ENCODE measurements at places on chromosomes 5 and 9.
A peak's percentile ranks its signal among the peaks of the same experiment; 100 is the strongest.

DNA sequence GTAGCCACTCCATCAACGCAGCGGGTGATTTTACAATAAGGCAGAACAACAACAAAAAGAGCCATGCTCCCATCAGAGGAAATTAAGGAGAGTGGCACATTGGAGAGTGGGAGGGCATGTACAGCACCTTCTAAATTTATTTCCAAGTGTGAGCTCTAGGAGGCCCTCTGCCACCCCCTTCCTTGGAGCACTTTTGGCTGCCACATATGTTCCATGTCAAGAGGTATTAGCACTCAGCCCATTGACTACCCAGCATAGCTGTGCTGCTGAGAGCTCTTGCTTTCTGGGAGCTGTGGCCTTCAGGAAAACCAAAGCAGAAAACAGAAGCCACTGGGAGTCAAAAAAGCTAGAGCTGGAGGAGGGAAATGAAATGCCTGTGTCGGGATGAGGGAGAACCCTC lies 200.2 kb upstream of the PANK3 start:
- no peak for DNase-seq

DNA sequence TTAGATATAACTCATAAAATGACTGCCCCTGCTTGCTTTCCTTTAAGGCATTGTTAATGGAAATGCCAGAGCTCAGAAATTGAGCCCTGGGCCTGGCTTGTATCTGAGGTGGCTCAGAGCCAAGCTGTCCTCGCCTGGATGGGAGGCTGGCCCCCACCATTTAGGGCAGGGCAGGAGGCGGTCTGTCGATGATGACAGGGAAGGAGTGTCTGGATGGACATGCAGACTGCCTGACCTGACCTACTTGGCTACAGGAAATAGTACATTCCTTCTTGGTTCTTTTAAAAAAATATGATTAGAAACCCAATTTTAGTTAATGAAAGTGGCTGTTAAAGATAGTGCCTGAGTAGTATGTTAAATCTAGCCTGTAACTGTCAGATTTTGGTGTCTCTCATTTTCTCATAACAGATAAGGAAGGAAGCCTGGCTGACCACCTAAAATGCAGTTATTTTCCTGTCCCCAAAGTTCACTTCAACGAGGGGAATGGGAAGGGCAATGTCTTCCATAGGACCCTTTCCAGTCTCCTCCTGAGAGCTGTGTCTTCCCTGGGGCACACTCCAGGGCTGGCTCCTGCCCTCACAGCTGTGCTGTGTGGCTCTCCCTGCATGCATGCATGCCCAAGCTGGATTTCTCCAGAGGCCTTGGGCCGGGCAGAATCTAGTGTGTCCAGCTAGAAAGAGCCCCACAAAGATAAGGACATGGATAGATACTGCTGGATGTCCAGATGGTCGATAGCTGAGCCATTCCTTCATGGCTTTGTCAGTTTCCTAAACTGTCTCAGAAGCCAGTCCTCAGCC lies 42.3 kb downstream of the MACROH2A1 start:
- DNase-seq = no peak

DNA sequence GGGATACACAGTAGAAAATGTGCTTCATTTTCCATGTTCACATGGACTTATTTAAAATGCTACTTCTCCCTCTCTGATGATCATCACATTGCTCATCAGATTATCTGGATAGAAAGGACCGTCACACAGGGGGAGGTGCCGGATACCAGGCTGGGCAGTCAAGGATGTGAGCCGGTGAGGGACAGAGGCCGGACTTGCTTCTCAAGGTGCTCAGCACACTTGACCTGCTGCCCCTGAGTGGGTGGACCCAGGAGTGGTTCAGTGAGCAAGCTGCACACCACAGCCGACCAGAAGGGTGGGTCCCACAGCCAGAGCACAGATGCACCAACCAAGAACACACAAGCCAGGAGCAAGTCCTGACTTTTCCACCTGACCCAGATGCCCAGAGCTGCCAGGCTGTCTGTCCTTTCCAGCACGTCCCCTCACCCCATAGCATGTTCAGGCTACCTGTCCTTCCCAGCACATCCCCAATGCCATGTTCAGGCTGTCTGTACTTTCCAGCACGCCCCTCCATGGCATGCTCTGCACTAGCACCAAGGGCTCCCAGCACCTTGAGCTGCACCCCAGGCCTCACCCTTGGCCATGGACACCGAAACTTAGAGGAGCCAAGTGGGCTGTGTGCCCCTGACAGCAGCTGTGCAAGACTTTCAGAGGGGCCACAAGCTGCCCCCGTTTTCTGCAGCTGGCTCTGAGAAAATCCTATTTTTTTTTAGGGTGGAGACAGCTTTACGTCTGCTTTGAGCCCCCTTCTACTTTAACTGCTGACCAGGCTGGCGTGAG lies 77.8 kb downstream of the SECISBP2 start:
- no peak for DNase-seq

DNA sequence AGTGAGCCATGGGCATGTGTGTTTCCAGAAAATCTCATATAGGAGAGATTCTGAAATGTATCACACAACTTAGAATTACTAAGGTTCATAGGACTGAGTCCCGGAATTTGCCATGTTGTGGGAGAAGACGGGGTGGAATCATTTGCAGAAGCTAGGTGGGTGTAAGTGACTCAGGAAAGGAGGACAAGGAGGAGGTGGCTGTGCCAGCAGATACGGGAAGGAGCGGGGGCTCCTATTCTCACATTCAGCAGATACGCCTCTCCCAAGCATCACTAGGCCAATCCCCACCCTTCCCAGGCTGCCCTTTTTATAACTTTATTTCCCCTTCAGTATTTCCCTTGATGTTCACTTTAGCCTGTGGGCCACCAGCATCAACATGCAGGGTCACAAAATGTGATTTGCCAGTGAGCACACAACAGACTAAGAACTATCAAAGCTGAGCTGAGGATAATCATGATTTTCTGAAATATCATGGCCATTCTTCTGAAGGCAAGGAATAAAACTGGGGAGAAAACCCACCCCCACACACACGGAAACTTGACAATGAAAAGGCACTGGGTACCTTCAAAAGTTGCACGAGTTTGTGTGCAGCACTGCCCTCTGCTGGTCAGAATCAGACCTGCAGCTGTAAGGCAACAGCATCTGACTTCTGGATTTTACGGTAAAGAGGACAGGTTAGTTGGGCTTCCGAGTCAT lies 133.2 kb downstream of the MTX3 start:
- DNase-seq = peak; percentile 39

DNA sequence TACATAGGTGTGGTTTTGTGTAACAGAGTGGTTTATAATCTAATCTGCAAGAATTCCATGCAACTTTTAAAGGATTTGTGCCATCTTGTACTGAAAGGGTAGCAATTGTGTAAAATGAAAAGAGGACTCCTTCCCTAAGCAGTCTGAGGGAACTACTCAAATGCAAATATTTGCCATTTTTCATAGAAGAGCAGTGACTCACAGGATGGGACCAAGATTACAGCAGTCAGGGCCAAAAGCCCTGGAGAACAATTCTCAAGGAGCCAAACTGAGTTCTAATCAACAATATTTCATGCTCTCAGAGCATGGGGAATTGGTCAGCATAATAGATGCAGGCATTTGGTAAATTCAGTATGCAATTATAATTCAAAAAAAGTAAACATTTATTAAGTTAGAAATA lies 495.8 kb downstream of the CHSY3 start:
- DNase-seq = no peak

DNA sequence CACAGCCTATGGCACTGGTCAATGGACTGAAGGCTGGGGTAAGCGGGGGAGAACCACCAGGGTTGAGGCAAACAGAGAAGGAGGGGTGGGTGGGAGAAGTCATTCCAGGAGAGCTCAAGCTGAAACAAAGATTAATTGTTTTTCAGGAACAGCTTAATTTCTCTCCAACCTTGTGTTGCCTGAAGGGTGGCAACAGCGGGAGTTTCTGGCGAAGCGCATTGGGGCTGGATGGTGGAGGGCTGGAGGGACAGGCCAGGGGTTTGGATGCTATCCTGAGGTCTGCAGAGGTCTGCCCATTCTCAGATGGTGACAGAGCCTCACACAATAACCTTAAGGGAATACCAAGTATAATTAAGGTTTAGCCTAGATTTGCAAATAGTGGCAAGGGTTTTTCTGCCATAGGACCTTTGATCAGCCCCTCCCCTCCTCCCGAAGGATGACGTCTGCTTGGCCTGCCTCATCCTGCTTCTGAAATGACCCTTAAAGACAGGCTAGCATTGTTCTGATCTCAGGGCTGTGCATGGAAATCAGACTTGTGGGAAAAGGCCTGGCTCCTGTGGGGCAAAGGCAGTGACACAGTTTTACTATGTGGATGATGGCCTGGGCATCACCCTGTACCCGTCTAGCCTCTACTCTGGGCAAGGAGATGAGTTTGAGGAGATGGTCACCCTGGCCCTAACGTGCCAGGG lies 32.7 kb downstream of the PSD2 start:
- DNase-seq = peak; percentile 44

DNA sequence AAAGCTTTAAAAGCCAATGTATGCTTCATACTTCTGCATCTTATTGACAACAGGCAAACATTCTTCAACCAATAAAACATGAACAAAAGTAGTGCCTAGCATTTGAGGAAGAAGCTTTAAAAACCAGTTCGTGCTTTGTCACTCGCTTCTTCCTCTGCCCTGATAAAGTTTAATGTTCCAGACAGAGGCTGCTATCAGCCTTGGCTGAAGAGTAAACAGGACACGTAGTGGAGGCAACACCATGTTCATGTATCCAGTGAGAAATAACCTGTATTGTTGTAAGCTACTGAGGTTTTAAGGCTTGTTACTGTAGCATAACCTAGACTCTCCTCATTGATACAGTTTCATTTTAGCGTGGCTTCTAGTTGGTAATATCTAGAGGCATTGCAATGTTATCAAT lies 3.2 kb upstream of the FUBP3 start:
- DNase-seq = no peak

DNA sequence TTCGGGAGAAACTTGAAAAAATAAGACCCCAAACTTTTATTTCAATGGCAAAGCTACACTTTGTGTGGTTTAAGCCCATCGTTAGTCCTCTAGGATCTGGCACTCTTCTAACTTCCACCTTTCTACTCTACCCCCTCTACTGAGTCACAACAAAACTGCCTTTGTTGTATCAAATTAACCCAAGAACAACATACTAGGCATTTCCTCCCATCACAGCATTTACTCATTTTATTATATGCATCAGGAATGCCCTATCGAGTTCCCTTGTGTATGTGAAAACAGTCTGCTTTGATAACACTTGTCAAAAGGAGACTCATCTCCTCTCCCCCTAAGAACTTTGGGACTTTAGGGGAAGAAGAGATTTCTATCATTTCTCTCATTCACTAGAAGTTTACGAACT lies 158.9 kb upstream of the FREM1 start:
- no peak for DNase-seq

- DNase-seq = no peak
Measured at GRCh38 chr9:132582786-132583583, 579 bp downstream of the BARHL1 start.

DNA sequence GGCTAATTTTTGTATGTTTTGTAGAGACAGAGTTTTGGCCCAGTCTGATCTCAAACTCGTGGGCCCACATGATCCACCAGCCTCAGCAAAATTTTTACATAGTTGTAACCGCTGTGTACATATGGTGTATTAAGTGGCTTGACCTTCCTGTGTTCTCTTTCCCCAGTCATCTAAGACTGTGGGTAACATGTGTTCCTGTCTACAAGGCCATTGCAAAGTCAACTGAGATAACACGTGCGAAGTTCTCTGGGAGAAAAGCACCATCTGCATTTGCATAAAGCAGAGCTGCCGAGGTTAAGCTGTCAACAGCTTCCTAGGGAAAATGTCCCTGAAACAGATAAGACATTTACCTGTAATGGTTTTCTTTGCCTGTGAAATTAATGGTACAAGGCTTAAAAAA lies 273.7 kb downstream of the FANCC start:
- DNase-seq = no peak

DNA sequence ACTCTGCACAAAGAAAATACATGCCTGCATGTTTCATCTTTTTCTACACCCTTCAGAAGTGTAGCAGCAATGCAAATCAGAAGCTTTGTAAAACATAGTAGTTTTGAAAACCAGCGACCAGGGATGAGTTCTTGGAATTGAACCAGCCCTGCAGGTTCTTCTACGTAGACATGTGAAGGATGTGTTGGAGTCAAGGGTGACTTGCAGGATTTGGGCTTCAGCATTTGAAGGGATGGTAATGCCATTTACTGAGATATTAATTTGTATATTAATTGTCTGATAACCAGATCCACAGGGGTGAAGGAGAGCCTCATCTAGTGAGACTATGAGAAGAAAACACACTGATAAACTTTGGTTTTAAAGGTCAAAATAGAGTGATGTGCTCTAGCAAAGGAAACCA lies 72.4 kb downstream of the KIAA1958 start:
- DNase-seq = no peak

DNA sequence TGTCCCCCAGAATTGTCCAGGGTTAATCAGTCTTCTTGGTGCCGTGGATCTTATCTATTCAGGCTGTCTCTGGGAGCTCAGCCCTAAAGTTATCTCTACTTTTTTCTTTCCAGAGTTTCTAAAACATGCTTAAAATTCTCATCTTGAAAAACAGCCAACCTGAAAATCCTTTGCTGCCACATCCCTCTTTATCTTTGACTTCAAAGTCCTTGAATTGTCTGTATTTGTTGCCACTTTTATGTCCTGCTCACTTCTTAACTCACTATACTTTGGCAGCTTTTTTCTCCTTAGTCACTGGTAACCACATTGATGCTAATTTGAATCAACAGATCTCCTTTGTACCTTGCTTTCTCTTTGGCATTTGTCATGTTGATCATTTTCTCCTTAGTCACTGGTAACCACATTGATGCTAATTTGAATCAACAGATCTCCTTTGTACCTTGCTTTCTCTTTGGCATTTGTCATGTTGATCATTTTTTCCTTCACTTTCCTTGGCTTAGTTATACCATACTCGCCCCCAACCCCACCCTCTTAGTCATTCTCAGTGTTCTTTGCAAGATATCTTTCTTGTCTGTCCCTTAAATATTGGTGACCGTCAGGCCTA lies 8.5 kb downstream of the DMXL1 start:
- DNase-seq = no peak

- no peak for DNase-seq
Measured at GRCh38 chr5:90479611-90480385, 5.1 kb downstream of the POLR3G start.

- peak; percentile 38 for DNase-seq
Measured at GRCh38 chr5:14406554-14406849, 175.1 kb upstream of the OTULINL start.

GRCh38 chr9:107584944-107585343 lies 95.4 kb upstream of the KLF4 start:
- DNase-seq = no peak

- DNase-seq = no peak
Measured at GRCh38 chr5:81853030-81853357, 102.1 kb upstream of the SSBP2 start.

- DNase-seq = no peak
Measured at GRCh38 chr9:108748776-108749175, 107.0 kb downstream of the ACTL7B start.

Measured in occipital lobe (tissue), 3 donors.